Cortex of kidney (tissue), 1 donor: ENCODE measurements at places on chromosomes 13 and 19.

DNA sequence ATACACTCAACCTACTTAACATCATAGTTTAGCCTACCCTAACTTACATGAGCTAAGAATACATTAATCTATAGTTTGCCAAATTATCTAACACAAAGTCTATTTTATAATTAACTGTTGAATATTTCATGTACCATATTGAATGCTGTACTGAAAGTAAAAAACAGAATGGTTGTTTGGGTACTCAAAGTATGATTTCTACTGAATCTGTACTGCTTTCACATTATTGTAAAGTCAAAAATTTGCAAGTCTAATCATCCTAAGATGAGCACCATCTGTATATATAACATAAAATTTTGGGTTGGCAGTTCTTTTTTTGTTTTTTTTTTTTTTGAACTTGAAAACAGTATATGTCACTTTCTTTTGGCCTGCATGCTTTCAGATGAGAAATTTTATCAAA is 1212.6 kb downstream of the SLITRK5 start:
- no peak for DNase-seq

GRCh38 chr13:64234255-64234654 is 2818.6 kb upstream of the PCDH20 start:
- DNase-seq, result no peak

DNA sequence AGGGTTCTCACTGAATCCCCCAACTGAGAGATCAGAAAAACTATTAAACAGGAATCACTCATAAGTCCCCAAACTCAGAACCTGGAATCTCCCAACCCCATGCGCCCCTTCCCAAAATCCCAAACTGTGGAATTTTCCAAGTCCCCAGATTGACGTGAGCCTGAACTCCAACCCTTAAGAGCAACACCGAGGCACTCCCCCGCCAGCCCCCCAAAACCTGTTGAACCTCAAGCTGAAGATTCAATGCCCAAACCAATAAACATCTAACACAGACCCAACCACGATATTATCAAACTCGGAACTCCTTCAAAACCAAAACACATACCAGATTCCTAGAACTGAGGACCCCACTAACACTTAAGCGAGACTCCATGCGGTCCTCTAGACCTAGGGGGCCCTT is 599 bp downstream of the IZUMO1 start:
- DNase-seq, result no peak

DNA sequence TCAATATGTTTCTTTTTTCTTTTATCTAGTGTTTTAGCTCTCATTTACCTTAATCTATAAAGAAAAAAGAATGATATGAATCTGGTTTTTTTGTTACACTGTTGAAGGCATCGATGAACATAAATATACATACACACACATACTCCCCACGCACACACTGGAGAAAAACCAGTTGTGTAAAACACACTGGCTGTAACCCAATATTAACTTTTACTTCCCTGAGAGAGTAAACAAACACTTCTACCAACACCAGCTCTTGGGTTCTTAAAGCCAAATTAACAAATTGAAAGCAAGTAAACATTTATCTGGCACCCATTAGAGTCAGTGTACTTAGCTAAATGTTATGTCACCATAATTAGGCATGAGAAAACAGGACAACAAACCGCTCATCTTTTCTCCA is 145.7 kb downstream of the ABCC4 start:
- DNase-seq, result no peak
